Osteoblast (primary cell): ENCODE measurements at places on chromosomes 11 and 22.

GRCh38 chr11:68979931-68980775 lies 633 bp downstream of the MRGPRD start:
- no peaks in the 10 kb centered on the region for H3K36me3 ChIP-seq
- no peaks in the 10 kb centered on the region for H3K4me1 ChIP-seq
- DNase-seq: peak; percentile 62
- peaks cover 26% of the 10 kb centered on the region for H3K27me3 ChIP-seq
- H3K27ac ChIP-seq: no peak overlapping the region

DNA sequence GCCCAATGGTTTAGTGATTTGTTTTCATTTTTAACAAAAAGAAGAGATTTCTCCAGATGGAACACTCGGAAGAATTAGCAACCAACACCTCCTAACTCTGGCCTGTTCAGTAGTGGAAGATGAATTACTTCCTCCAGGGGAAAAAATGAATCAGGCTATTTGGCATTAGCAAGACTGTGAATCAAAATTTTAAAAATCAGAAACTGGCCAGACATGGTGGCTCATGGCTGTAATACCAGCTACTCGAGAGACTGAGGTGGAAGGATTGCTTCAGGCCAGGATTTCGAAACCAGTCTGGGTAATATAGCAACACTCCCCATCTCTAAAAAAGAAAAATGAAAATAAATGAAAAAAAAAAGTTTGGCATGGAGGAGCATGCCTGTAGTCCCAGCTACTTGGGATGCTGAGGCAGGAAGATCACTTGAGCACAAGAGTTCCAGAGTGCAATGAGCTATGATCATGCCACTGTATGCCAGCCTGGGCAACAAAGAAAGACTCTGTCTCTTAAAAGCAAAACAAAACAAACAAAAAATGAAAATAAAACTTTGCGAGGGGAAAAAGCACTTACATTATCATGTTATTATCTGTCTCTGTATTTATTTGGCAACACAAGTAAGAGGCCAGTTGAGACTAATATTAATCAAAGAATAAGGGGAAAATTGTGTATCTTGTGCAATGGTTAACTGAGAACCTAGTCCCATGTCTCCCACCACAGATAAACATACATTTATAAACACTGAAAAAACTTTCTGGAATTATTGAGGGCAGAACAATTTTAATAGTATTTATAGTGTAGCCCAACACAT lies 796.3 kb upstream of the ANO3 start:
- DNase-seq: no peak
- H3K36me3 ChIP-seq: no peaks in the 10 kb centered on the region
- H3K4me3 ChIP-seq: no peak overlapping the region
- no peaks in the 10 kb centered on the region for H3K4me1 ChIP-seq
- no peak overlapping the region for H3K27ac ChIP-seq

DNA sequence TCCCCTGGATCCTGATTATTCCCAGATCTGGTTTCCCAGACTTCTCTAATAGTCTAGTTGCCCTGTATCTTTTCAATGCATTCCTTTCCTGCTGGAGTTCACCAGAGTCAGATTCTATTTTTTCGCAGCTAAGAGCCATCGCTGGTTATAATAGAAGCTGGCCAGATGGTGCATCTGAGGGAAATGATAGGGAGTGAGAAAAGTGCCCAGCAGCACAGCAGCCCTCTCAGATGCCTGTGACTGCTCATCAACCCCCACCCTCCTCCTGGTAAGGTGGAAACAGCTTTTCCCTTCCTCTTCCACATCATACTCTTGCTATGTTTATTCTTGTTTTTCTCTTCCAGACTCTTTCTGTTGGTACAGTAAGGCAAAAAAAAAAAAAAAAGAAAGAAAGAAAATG lies 12.8 kb downstream of the OR8A1 start:
- H3K27ac ChIP-seq: no peak overlapping the region
- H3K27me3 ChIP-seq: peaks cover 2% of the 10 kb centered on the region

DNA sequence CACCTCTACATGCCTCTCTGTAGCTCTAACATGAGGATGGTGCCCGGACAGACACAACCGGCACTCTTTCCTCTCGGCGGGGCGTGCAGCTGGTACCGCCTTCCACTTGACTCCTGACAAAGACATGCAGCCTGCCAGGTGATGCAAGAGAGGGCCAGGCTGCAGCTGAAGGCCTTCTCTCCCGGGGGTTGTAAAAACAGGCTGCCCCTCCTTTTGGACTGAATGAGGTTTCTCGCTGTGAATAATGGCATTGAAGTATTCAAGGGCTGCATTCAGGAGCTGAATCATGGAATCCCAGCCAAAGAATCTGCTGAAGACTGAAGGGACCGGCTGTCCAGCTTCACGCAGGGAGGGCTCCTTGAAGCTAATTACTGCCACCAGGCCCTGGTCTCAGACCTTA lies 110.9 kb downstream of the GALNT18 start:
- H3K4me3 ChIP-seq: no peak overlapping the region
- no peak overlapping the region for H3K27ac ChIP-seq
- no peaks in the 10 kb centered on the region for H3K4me1 ChIP-seq
- DNase-seq: no peak

GRCh38 chr11:43687120-43687791 lies 6.7 kb downstream of the HSD17B12 start:
- H3K27me3 ChIP-seq: no peaks in the 10 kb centered on the region
- no peak for DNase-seq
- no peak overlapping the region for H3K27ac ChIP-seq
- H3K36me3 ChIP-seq: peaks cover 16% of the 10 kb centered on the region
- peaks cover 8% of the 10 kb centered on the region for H3K4me1 ChIP-seq

- H3K4me1 ChIP-seq: peaks cover 13% of the 10 kb centered on the region
- H3K4me3 ChIP-seq: no peak overlapping the region
- H3K36me3 ChIP-seq: peaks cover 10% of the 10 kb centered on the region
- H3K27ac ChIP-seq: no peak overlapping the region
- H3K27me3 ChIP-seq: no peaks in the 10 kb centered on the region
- DNase-seq: peak; percentile 58
Observed at GRCh38 chr11:454043-454442, 4.0 kb downstream of the PTDSS2 start.

DNA sequence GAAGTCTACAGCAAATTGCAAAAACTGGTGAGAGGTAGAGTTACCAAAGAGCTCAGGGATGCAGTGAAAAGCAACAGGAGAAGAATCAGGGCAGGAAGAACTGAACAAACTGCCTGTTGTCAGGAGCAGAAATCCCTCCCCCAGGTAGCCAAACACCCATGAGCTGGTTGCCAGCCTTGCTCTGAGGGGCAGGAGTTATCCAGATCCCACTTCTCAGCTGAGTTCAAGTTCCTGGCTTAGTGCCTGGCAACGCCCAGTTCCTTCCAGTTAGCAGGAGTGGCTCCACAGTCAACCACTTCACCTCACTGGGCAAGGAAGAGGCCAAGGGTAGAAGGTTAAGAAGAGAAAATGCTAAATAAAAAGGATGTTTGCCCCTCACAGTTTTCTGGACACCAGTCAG lies 1.9 kb upstream of the MPZL2 start:
- no peak overlapping the region for H3K27ac ChIP-seq
- H3K4me3 ChIP-seq: no peak overlapping the region
- no peaks in the 10 kb centered on the region for H3K36me3 ChIP-seq
- H3K27me3 ChIP-seq: peaks cover 59% of the 10 kb centered on the region
- DNase-seq: no peak
- no peaks in the 10 kb centered on the region for H3K4me1 ChIP-seq

DNA sequence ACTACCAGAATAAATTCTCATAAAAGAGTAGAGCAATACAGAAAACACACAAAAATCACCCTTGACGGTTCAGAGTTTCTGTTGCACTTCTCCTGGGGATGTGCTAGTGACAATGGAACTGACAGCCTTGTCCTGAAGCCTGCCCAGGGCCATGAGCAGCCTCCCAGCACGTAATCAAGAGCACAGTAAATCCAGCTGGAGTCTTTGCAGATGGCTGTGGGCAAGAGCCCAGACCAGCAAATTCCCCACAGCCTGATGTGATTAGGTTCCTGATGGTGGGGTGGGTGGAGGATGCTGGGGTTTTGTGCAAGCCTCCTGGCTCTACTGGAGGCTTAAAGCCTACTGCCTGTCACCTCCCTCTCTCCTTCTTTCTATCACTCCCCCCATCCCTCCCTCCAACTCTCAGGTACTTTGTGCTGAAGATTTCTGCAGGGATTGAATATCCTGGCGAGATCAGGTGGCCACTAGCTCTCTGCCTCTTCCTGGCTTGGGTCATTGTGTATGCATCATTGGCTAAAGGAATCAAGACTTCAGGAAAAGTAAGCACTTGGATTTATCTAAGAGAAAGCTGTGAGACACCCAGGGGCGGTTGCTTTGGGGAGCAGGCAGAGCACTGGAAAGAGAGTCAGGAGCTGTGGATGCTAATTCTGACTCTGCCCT lies 18.1 kb downstream of the SLC6A5 start:
- no peak overlapping the region for H3K4me3 ChIP-seq
- H3K4me1 ChIP-seq: no peaks in the 10 kb centered on the region
- no peak for DNase-seq

DNA sequence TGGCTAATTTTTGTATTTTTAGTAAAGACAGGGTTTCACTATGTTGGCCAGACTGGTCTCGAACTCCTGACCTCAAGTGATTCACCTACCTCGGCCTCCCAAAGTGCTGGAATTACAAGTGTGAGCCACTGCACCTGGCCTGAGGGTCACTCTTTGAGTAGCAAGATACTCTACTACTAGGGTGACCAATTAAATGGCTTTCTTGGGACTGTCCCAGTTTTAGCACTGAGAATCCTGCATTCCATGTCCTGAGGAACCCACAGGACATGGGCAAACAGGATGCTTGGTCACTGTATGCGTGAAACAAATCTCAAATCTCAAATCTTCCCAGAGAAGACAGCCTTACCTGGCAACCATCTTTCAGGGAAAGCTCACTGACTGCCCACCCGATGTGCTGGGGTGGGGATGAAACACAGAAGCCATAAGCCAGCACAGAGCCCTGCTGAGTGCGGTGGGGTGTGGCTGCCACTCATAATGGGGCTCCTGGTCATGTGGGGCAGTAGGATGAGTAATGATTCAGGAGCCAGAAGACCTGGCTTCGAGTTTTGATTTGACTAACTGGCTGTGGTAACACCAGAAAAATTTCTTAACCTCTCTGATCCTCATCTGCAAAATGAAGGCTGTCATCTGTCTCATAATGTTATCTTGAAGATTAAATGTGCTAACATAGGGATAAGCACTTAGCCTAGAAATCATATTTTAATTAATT lies 11.5 kb downstream of the CLMP start:
- no peak overlapping the region for H3K4me3 ChIP-seq
- H3K27ac ChIP-seq: peak overlapping the region; percentile 97
- no peak for DNase-seq
- no peaks in the 10 kb centered on the region for H3K27me3 ChIP-seq

DNA sequence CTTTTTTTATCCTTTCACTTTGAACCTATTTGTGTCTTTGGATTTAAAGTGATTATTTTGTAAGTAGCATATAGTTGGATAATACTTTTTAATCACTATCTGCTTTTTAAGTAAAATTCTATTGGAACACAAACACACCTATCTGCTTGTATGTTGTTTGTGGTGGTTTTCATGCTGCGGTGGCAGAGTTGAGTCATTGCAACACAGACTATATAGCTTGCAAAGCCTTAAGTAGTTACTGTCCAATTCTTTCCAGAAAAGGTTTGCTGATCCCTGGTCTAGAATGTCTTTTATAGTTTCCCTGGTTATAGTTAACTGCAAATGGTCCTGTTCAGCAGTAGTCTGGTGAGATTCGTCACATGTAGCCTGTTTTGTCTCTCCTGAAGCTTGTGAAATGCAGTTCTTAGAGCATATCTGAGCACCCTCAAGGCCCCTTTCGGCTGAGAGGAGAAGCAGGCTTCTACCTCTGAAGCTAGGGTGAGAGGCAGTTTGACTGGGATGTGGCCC lies 21.5 kb downstream of the SHANK3 start:
- peaks cover 3% of the 10 kb centered on the region for H3K27me3 ChIP-seq
- no peaks in the 10 kb centered on the region for H3K36me3 ChIP-seq
- DNase-seq: peak; percentile 78
- H3K4me1 ChIP-seq: no peaks in the 10 kb centered on the region
- H3K27ac ChIP-seq: no peak overlapping the region
